Spinal cord (tissue), 10 donors: ENCODE measurements at places on chromosomes 2 and 18.
A peak's percentile ranks its signal among the peaks of the same experiment; 100 is the strongest.

DNA sequence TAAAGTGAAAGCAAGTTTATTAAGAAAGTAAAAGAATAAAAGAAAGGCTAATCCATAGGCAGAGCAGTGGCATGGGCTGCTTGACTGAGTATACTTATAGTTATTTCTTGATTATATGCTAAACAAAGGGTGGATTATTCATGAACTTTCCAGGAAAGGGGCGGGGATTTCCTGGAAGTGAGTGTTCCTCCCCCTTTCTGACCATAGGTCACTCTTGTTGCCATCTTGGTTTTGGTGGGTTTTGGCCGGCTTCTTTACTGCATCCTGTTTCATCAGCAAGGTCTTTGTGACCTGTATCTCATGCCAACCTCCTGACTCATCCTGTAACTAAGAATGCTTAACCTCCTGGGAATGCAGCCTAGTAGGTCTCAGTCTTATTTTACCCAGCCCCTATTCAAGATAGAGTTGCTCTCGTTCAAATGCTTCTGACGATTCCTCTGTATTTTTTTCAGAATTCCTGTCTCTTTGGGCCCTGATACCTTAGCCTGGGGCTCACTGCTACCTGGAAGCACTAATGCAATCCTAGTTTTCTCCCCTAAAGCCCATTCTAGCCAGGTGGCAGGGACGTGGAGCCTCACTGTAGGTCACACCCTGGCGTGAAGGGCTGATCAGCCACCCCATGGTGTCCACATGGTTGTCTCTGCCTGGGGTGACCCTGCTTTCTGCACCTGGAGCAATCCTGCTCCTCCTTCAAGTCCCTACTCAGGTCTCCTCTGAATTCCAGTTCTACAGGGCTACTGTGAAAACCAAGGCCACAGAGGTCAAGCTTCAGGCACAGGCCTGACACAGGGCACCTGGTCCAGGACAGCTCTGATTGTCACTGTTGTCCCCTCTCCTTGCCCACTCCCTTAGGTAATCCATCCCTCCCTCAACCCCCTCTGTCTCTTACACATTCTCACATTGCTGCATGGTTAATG is 6.0 kb upstream of the SLC35F6 start:
- DNase-seq, result no peak

GRCh38 chr2:36706021-36706876 is 9.7 kb downstream of the VIT start:
- DNase-seq, result no peak

DNA sequence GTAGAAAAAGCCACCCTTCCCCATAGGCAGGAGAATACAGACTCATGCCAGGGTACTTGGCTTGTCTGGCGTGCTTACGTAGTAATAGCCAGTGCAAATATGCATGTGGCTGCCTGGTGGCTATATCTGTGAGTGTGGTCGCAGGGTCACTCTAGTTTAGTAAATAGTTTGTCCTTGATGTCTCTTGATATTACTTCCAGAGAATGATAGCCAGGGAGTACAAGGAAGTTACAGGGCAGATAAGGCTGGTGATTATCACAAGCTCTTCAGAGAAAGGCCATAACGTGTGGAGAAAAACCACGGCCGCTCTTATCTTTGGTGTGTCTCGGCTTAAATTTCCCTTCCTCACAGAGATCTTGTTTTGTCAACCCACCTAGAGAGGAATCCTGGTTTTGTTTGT is 54.3 kb upstream of the SLC39A10 start:
- DNase-seq, result no peak

- no peak for DNase-seq
These were observed 467.1 kb downstream of the MBD2 start for GRCh38 chr18:53757328-53757727.

GRCh38 chr2:137992039-137992646 is 27.9 kb downstream of the HNMT start:
- DNase-seq, result no peak

- no peak for DNase-seq
These were observed 770.8 kb downstream of the DSC3 start for GRCh38 chr18:30271716-30272115.

- DNase-seq, result peak; percentile 64
These were observed 35.4 kb upstream of the REEP1 start for GRCh38 chr2:86372641-86373502.

GRCh38 chr18:21393986-21394385 is 152.0 kb downstream of the GREB1L start:
- DNase-seq, result no peak

- DNase-seq, result no peak
These were observed 169.3 kb downstream of the KCNE4 start for GRCh38 chr2:223221139-223221835.

- no peak for DNase-seq
These were observed 222.6 kb upstream of the SALL3 start for GRCh38 chr18:78757014-78757413.

DNA sequence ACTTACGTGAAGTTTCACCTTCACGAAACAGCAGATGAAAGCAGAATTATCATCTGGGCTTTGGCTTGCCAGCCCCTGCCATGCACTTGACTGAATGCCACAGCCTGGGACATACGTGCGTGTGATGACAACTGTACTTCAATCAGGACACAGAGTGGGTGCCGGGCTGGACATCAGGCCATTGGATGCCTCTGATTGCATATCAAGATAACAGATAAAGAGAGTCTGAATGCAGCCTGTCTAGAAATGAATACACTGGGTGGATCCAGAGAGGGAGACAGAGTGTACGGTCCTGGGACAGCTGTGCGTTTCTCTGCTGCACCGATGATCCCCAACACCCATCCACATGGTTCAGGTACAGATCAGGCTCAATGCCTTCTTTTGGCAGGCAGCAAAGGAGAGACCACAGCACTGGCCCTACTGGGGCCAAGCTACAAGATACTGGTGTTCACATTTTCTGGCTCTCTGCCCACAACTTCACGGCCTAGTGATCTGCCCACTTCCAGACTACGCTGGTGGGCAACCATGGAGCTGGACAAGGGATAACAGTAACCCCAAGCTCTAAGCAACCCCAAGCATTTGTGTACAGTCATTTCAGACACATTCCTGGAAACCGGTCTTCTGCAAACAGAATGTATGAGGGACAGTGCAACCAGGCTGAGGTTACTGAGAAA is 35.6 kb downstream of the FBLN7 start:
- DNase-seq, result no peak

- DNase-seq, result no peak
These were observed 187.3 kb upstream of the TNP1 start for GRCh38 chr2:217047209-217047608.

- no peak for DNase-seq
These were observed 29.2 kb downstream of the KCNG3 start for GRCh38 chr2:42464631-42465030.

DNA sequence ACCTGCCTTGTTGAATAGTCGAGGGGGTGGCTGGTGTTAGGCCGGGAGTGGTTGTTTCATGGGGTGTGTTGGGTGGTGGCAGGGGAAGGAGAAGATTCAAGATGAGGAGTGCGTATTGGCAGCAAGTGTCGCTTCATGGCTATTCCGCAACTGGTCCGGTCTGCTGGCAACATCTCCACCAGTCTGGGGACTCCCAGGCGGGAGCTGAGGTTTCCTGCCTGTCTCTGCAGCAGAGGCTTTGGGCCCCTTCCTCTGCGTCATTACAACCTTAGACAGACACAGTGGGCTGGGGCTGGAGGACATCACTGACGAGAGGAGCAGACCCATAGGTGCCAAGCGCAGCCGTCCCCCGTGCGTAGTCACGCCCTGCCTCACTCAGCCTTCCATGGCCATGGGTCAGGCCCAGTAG is 64.0 kb upstream of the MCFD2 start:
- DNase-seq, result no peak

DNA sequence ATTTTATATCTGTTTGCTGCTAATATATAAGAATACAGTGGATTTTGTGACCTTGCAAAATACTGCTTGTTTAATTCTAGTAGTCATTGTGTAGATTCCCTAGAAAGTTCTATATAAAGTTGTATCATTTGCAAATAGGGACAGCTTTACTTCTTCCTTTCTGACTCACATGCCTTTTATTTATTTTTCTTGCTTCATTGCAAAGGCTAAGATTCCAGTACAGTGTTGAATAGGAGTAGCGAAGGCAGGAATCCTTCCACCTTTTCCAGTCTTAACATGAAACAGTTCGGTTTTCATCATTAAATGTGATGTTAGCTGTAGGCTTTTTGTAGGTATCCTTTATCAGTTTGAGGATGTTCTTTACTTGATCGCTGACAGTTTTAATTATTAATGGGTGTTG is 58.1 kb downstream of the DGKD start:
- DNase-seq, result no peak

- DNase-seq, result no peak
These were observed 723 bp upstream of the MBD1 start for GRCh38 chr18:50281972-50282520.

- no peak for DNase-seq
These were observed 114.6 kb upstream of the CD302 start for GRCh38 chr2:159912580-159912979.

- DNase-seq, result no peak
These were observed 37.4 kb downstream of the TMEM87B start for GRCh38 chr2:112092286-112093041.

- no peak for DNase-seq
These were observed 26.0 kb downstream of the ITGA4 start for GRCh38 chr2:181483211-181483610.

DNA sequence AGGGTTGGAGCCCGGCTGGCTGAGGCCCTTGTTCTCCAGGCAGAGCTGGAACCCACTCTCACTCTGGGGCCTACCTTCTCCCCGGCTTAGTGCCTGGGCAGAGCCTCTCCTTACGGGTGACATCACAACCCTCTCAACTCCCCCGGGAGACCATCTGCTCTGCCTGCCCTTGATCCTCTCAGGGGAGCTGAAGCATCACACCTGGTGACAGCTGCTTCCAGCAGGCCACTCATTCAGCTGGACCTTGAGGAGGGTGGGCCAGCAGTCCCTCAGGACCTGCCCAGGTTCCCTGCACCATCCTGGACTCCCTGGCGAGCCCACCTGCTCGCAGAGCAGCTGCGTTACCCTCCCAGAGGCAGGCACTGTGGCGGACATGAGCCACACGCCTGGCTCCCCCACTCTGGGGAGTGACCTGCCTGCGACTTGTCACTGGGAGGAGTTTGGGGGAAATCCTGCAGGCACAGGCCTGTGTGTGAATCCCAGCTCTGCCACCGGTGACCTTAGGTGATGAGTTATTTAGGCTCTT is 13.1 kb downstream of the HS6ST1 start:
- no peak for DNase-seq

GRCh38 chr2:215758691-215759090 is 254.7 kb downstream of the MREG start:
- no peak for DNase-seq

DNA sequence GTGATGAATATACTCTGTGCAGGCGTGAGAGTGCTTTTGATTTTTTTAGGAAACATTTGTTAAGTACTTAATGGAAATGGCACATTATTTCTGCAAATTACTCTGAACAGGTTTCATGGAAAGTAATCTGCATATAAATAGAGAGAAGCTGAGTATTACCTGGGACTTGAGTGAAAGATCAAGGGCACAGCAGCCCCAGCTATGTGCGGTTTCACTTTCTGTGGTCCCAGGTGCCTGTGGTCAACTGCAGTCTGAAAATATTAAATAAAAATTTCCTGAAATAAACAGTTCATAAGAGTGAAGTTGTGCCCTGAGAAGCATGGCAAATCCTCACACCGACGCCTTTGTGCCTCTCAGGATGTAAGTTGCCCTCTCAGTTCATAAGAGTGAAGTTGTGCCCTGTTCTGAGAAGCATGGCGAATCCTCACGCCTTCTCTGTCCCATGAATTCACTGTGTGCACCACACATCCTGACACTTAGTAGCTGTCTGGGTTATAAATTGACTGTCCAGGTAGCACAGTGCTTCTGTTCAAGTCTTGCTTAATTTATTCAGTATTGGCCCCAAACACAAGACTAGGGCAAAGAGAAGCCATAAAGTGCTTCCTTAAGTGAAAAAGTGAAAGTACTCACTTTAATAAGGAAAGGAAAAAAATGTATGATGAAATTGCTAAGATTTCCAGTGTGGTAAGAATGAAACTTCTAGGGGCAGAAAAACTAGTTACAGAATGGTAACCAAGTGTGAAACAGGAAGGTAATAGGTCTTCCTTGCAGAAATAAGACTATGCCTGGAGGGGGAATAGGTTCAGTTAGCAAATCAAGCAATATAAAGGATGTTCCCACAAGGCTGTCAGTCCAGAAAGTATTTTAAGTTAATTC is 4.3 kb upstream of the SNTG2 start:
- DNase-seq, result no peak

DNA sequence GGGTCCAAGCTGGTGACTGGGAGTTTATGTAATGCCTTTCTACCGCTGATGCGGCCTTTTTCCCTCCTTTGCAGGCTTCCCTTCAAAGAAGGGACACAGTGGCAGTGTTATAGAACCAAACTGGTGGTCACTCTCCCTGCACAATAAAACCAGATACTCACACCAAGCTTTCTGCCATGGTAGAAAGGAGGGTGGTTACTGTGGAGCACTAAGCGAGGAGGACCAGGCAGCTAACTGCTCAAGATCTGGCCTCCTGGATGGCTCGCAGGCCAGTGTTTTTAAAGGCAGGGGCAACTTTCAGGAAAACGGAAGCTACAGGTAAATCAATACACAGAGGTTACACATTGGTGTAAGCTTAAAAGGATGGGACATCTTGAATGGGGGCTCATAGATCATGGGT is 89.4 kb downstream of the BIN1 start:
- no peak for DNase-seq

DNA sequence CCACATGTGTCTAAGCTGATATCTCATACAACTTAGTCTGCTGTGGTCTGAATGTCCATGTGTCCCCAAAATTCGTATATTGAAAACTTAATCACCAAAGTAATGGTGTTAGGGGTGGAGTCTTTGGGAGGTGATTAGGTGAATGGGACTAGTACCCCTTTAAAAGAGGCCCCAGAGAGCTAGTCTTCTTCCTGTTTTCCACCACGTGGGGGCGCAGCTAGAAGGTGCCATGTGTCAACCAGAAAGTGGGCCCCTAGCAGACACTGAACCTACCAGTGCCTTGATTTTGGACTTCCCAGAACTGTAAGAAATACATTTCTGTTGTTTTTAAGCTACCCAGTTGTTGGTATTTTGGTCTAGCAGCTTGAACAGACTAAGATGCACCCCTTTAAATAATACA is 86.6 kb downstream of the ASB1 start:
- DNase-seq, result no peak

DNA sequence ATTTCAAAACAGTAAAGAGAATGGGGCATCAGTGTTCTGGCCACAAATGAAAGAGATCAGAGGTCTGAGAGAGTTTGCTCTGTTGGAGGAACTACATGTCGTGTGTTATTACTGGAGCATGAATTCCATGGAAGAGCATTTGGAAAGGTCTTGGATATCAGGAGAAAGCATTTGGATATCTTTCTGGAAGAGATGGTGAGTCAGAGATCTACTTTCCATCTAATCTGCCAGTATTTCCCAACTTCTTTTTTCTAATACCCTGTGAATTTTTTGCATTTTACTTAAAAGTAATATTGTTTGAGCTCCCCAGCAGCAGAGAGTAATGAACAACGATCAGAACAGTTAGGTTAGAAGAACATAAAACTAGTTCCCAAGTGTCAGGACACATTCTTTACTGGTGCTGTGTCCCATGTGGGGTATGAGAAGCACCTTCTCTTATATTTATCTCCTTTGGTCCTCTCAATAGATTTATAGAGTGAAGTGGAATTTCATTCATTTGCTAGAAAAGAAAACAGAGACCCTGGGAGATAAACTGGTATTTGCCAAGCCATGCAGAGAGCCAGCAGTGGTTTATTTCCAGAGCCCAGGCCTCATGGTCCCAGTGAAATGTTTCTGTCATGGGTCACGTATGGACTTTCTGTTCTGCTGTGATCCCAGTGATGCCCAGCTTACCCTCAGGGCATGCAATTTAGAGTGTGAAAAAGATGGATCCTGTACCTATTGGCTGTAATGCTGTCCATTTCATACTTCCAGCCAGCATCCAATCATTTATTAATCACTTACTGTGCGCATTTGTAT is 130.8 kb upstream of the NT5C1B start:
- DNase-seq, result no peak

- DNase-seq, result peak; percentile 53
These were observed 132.8 kb downstream of the TPO start for GRCh38 chr2:1546023-1546591.
